ENCODE measurements at places on chromosomes 5 and 9. TPM values are rescaled to one million over a fixed set of nuclear protein-coding genes. Genes with fewer than 3 reads are reported as not detected.

The RNF20 gene
- total RNA-seq, result 30.3 TPM

The TTC16 gene
- 0.05 TPM for total RNA-seq

The POLE3 gene
- 65.9 TPM for total RNA-seq

The CARTPT gene
- total RNA-seq, result not detected

The BTNL3 gene
- 0.21 TPM for total RNA-seq

The HAVCR2 gene
- 0.37 TPM for total RNA-seq

The TAF11L10 gene
- total RNA-seq, result not detected

The PARP8 gene
- total RNA-seq, result 3.8 TPM

The CCDC69 gene
- 3.2 TPM for total RNA-seq

The DAB2IP gene
- total RNA-seq, result 6.6 TPM

The STK32A gene
- total RNA-seq, result 5.2 TPM

The NIPAL4 gene
- not detected for total RNA-seq

The ANKRD34B gene
- not detected for total RNA-seq

The CDO1 gene
- 8.0 TPM for total RNA-seq

The C9orf85 gene
- total RNA-seq, result 14.3 TPM
